ENCODE measurements at places on chromosomes 7 and 10.
A peak's percentile ranks its signal among the peaks of the same experiment; 100 is the strongest.

DNA sequence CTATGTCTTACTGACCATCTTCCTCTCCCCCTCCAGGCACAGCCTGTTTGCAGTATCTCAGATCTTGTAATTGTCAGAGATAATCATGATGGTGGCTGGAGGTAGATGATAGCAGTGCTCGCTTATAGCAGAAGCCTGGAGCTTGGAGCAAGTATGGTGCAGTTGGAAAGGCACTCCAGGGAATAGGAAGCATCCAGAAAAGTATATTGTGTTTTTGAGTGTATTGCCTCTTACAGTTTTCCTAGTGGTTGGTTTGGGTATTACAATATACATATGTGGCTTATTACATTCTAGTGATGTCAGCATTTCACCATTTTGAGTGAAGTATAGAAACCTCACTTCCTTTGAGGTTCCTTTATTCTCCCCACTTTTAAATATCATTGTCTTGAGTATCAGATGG lies 101.5 kb downstream of the STK31 start:
- no peak for DNase-seq

DNA sequence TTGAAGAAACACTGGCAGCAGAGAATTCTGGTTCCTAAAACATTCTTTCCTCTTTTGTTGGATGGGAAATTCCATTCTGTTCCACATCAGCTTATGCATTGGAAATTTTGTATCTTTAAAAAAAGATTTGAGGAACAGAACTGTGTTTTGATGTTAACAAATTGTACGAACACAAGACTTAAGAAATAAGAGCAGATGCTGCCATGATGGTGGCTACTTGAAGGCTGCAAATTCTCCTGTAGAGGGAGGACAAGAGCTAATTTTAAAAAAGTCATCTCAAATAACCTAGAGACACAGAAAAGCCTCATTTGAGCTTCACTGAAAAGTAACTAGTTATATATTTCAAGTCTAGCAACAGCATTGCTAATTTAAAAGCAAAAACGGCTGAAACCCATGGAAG lies 29.8 kb downstream of the NDUFB2 start:
- DNase-seq, result no peak

DNA sequence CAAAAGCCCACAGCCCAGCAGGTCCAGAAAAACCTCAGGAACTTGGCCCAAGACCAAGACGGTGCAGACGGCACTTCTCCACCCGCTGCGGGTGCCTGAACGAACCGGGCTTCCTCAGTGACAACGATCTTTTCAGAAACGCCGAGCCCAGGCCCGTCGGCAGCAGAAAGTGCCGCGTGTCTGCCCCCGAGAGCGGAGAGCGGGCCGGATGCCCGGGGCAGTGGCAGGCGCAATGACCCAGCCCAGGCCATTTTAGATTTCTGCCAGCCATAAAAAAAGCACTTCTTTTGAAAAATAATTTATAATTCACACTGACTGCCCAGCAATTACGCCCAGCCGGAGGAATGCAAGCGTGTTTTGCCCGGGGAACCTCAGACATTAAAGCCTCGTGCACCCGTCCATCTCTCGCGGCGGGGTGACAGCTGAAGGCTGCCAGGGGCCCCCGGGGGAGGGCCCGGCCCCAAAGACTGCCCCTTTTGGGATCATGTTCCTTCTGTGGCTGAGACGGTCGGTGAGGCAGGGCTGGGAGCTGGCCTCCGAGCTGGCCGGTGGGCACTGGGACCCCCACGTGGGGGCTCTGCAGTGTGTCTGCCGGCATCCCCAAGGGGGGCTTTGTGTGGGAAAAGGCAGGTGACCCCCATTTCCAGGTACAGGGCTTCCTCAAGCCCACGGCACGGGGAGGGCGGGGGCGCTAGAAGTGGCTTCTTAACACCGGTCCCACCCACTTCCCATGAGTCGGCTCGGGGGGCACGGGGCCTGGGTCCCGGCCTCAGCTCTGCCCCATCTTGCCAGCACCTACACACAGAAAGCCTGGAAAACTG lies 71.3 kb upstream of the PDGFA start:
- DNase-seq, result no peak

DNA sequence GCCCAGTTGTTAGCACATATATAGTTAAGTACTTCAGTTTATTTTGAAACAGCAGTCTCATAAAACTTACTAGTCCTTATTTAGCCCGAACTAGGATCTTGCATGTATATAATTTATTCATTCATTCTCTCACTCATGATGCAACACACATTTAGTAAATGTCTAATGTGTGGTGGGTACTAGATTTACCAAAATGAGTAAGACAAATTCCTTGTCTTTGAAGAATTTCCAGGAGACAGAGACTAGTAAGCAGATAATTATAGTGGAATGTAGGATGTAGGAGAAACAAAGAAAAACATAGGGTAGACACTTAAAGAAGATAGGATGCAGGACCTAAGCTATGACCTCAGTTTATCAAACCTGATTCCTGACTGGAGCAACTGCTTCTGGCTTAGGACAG lies 120.2 kb upstream of the AMPH start:
- no peak for DNase-seq

GRCh38 chr7:95365151-95365550 lies 31.0 kb downstream of the PON3 start:
- DNase-seq, result no peak

DNA sequence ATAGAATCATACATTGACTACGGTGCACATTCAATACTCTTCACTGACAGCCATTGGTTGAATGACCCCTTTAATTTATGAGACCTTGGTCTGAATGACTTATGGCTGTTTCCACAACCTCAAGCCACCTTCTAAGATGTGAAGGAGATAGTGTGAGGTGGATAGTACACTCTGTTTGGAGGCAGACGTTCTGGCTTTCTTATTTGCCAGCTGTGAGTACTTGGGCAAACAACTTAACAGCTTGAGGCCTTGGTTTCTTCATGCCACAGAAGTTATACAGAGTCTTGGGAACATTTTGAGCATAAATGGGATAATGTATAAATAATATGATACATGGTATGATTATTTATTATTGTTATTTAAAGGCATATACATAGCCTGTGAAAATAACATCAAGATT lies 62.0 kb downstream of the BPGM start:
- no peak for DNase-seq

DNA sequence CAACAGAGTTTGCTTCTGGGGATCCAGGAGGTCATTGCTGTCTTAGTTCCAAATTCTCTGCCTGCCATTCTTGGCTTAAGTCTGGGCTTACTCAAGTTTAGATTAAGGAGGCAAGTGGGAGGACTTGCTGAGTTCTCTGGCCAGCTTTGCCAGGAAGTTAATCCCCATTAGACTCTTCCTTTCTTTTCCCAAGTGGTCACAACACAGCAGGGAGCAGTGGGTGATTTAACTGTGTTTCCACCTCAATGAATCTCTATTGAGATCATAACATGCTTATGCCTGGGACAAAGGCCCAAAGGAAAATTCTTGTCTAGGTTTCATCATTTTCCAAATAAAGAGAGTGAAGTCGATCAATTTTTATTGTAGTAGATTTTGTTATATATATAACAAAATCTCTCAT lies 1159.6 kb downstream of the SORCS3 start:
- no peak for DNase-seq

DNA sequence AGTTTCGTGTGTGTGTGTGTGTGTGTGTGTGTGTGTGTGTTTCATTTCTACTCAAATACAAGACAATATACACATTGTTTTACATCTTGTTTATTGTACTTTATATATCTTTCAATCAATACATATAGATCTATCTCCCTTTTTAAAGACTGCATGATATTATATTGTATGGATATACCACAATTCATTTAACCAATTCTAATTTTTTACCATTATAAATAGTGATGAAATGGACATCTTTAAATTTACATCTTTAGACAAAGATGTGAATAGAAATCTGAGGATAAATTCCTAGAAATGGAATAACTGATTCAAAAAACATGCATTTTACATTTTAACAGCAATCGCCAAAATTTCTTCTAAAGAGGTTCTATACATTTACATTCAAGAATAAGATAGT lies 23.2 kb upstream of the HIBADH start:
- DNase-seq, result no peak

GRCh38 chr10:99785646-99786045 lies 3.2 kb downstream of the ABCC2 start:
- DNase-seq, result no peak

- DNase-seq, result peak; percentile 7
Measured at GRCh38 chr7:27899601-27900000, 159.6 kb downstream of the TAX1BP1 start.

- DNase-seq, result no peak
Measured at GRCh38 chr7:157964521-157964920, 623.1 kb downstream of the PTPRN2 start.

GRCh38 chr10:29465384-29465783 lies 169.4 kb downstream of the SVIL start:
- no peak for DNase-seq

DNA sequence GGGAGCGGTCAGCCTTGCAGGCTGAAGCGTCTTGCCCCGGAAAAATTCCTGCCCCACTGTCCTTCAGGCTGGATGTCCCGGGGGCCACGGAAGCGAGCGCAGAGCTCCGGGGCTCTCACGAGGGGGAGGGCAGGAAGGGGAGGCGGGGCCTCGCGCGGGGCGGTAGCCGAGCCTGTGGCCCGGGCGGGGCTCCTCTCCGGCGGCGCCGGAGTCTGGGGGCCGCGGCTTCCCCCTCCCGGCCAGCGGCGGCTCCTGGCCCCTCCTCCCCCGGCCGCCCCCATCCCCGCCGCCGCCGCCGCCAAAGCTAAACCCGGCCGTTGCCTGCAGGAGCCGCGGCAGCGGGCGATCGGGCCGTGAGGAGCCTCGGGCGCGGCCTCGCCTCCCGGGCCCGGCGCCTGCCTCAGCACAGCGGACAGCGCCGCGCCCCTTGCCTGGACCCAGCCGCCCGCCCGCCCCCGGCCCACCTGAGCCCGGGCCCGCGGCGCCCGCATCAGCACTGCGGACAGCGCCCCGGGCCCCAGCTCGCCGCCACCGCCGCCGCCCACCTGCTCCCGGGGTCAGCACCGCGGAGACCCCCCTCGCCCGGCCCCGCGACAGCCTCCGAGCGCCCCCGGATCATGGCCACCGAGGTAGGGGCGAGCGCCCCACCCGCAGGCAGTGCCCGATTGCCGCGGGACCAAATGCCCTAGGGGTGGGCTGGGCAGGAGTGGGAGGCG lies at the start of gene GOLGA7B:
Gene GOLGA7B (plus strand): TSS at position 157 of the 716 bp plus-strand sequence. CDS start 461 bp downstream, at position 618.
- peak; percentile 23 for DNase-seq

GRCh38 chr7:157723205-157723604 lies 386.4 kb downstream of the DNAJB6 start:
- no peak for DNase-seq

DNA sequence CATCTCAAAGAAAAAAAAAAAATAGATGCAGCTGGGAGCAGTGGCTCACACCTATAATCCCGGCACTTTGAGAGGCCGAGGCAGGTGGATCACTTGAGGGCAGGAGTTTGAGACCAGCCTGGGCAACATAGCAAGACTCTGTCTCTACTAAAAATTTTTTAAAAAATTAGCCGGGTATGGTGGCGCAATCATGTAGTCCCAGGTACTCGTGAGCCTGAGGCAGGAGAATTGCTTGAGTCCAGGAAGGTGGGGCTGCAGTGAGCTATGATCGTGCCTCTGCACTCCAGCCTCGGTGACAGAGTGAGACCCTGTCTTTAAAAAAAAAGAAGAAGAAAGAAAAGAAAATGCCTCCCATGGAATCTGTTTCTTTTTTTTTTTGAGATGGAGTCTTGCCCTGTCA lies 31.9 kb downstream of the GTF2IRD1 start:
- no peak for DNase-seq

DNA sequence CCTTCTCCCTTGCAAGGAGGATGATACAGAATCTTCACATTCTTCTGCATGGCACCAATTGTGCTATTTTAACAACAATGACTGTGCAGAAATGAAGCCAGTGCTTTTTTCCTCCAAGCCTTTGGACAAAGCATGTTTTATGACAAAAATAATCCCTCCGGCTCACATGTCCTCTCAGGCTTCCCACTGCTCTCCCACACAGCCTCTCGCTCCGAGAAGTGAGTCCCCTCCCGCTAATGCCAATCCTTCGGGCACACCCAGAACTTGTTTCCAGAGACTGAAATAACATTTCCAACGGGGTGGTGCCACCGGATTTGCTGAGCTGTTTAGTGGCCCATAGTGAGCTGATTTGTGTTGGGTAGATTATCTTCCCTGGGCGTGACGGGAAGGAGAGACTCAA lies 35.8 kb downstream of the RBM17 start:
- no peak for DNase-seq

DNA sequence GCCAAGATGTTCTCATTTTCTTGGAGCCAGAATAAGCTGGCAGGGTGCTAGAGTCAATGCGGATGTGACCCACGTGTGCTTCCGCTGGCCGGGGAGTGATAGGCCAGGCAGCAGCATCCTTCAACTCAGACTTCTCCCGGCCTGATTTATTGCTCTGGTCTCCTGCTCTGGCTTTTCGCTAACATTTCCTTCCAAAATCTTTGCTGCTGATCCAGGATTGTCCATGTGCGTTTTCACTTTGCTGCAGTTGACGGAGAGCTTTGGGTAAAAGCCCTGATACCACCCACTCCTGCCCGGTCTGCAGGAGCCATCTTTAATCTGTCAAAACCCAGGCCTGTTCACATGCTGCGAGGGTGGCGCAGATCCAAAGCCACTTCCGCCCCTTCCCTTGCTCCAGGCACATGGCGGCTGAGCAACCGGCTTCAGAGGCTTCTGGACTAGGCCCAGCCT lies 106.8 kb downstream of the CYP26A1 start:
- DNase-seq, result no peak
